ENCODE measurements at places on chromosomes 12 and 14. TPM values are rescaled to one million over a fixed set of nuclear protein-coding genes. Genes with fewer than 3 reads are reported as not detected.

The BICDL1 gene
- 52.0 TPM for total RNA-seq

The GLIPR1L1 gene
- total RNA-seq = not detected

The PABPN1 gene
- 37.9 TPM for total RNA-seq

The PZP gene
- total RNA-seq = not detected

The SPTLC2 gene
- total RNA-seq = 29.2 TPM

The INHBC gene
- total RNA-seq = 0.54 TPM

The NANOG gene
- total RNA-seq = 1.6 TPM

GRCh38 chr12:27907766-27908165 lies 64.8 kb downstream of the PTHLH start:
- no peak for DNase-seq

DNA sequence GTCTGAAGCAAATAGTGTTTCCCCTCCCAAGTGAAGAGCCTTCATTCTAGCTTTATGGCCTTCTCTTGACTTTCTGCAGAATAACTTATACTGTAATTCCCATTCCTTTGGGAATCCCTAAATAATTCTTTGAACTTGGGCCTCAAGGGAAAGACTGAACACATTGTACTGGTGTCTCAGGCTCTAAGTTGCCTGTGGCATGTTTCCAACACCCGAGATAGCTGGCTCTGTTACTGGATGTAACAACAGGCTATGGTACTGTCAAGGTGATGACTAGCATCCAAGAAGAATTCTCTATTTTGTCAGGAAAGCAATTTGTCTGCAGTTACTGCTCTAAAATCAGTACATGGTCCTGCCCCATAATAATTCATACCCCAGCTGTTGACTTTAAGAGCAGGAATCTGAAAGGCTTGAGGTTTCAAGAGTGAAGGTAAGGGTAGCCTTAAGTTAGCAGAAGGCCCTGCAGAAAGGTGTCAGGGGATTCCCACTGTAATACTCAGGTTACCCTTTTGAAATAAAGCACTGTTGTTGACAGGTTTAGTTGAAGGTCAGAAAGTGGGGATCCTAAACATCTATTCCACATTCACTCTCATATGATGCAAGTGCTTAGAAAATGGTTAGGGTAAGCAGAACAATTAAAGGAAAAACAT lies 5.2 kb downstream of the GPX2 start:
- DNase-seq = peak; percentile 21

- no peak for DNase-seq
Measured at GRCh38 chr12:2451025-2451424, 343.7 kb upstream of the FKBP4 start.

- no peak for DNase-seq
Measured at GRCh38 chr12:65756956-65757511, 67.2 kb upstream of the HMGA2 start.

DNA sequence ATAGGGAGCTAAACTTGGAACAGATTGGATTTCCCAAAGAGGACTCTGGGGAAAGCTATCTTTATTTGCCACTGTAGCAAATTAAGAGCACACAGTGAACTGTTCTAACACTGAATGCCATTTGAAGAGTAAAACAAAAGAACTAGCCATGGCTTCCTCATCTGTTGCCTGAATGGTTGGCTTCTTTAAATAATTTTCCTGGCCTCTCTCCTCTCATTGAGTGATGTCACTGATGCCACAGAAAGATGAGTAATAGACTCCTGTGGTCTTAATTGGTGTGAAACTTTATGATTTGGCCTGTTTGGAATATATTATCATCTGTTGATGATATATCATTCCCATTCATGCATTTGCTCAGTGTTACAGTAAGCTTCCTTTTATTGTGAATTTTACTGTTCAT lies 42.5 kb downstream of the WDR20 start:
- DNase-seq = no peak

DNA sequence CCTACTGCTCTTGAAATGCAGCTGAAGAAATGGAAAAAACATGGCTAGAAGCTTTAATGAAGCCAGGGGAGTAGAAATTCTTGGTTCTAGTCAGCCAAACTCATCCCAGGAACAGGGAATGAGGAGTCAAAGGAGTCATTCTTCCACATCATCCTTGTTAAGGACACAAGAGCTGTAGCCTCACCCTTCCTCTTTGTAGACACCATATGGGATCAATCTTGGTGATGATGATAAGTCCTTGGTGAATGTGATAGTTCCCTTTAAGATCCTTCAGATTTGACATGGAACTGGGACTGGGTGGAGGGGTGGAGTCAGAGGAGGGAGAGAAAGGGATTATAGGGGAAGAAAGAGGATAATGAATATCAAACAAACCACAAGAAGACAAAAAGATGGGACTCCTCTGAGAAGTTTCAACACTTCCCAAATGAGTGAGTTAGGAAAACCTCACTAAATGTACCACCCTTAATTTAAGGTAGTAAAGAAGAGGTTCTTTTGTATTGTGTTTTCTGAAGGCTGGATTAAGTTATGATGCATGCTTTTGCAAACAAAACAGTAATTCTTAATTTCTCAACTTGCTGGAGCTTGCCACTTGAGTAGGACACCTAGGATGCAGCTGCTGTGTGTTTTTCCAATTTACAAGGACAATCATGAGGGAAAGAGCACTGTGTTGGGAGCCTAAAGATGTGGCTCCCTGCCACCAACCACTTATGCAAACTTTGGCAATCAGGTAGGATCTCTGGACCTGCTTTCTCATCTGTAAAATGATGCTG lies 104.0 kb downstream of the WIF1 start:
- DNase-seq = no peak

- DNase-seq = no peak
Measured at GRCh38 chr14:72611506-72611905, 282.4 kb downstream of the DPF3 start.

DNA sequence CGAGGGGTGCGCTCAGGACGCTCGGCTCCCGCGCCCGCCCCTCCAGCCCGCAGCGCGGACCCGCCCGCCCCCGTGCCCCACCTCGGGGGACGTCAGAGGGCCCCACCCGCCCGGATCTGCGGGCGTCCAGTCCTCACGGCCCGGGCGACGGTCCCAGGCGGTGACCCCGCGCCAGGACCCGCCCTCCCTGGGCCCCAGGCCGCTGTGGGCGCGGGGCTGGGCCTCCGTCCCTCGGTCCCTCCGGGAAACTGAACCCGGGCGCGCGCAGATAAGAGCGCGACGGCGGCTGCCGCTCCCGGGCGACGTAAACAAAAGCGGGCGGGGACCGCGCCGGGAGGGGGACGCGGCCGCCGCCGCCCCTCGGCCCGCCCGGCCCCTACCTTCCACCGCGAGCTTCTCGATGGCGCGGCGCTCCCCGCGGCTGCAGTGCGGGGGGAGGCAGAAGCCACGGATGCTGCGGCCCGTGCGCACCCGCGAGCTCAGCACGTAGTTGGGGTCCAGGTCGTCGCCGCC lies 1.1 kb downstream of the CKB start:
- DNase-seq = no peak

DNA sequence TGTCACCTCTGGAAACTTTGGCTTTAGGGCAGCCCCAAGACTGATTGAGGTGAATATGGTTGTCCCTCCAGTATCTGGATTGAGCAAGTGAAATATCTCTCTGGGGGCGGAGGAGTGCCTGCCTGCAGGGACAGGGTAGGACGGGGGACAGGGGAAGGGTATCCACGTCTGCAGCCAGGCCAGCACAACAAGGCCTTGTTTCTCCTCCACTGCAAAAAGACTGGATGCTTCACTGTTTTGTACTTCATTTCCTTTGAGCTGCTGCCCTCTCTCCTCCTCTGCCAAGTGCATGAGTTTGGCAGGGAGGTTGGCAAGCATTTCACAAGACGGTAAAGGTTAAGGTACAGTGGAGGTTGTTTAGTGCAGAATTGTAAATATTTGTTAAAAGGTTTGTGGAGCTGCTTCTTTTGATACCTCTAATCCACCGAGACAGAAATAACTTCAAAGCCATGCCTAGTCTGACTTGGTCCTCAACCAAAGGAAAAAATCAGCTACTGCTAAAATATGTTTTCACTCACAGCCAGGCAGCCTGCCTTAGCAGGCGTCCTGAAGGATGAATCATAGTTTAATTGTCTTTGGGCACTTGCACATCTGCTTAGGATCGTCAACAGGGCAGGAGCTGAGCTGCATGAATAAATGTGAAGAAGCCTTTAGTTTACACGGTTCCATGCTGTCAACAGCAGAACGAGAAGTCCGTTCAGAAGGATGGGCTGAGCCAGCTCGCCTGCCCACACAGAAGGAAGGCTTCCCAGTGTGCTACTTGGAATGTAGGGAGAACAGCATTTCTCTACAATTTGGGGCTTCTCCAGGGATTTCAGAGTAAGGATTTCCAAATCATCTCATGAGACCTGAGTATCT lies 269.7 kb downstream of the TTC6 start:
- DNase-seq = no peak

DNA sequence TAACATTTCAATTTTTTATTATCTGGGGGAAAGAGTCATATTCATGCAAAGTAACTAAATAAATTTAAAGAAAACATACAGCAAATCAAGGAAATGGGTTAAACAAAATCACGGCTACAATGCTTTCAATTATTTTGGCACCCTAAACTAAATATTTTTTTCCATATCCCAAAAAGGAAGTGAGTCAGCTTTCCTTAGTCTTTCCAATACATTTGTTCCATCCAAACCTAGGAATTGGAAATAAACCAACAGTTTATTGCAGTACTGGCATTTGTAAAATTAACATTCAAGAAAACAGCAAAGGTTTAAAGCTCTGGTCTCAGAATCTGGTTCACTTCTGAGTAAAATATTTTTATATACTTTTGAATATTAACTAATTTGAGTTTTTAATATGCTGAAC lies 89.2 kb downstream of the BCL2L14 start:
- DNase-seq = no peak

DNA sequence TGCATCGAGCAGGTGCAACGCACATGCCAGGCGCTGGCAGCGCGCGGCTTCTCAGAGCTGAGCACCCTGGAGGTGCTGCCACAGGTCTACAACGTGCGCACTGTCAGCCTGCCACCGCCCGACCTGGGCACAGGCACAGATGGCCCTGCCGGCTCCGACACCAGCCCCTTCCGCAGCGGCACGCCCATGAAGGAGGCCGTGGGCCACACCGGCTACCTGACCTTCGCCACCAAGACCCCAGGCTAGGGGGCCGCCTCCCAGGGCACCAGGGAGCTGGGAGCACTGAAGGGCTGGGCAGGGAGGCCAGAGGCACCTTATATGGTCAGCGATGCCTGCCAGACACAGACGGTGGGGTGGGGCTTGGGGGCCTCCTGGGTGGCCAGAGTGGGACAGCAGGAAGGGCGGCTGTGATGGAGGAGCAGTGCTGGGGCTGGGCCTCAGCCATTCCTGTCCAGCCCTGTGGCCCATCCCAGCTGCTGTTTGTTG lies 5.6 kb downstream of the TRMT61A start:
- no peak for DNase-seq

DNA sequence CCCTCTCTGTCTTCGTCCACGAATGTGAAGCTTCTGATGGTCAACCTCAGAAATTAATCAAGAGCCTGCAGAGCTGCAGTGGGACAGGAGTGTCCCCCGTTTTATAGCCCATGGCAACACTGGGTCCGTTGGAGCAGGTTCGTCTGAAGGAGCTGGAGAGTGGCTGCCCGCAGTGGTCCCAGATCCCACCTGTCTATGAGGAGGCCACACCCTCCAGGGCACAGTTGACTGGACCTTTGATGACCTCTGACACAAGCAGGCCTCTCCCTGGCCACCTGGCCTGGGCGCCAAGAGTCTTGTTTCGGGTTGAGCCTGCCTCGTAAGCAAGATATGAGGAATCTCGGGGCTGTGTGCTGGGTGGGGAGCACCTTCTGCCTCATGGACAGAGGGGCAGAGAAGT lies 100.7 kb upstream of the SFSWAP start:
- no peak for DNase-seq

- DNase-seq = no peak
Measured at GRCh38 chr12:92628476-92628875, 74.3 kb upstream of the PLEKHG7 start.

DNA sequence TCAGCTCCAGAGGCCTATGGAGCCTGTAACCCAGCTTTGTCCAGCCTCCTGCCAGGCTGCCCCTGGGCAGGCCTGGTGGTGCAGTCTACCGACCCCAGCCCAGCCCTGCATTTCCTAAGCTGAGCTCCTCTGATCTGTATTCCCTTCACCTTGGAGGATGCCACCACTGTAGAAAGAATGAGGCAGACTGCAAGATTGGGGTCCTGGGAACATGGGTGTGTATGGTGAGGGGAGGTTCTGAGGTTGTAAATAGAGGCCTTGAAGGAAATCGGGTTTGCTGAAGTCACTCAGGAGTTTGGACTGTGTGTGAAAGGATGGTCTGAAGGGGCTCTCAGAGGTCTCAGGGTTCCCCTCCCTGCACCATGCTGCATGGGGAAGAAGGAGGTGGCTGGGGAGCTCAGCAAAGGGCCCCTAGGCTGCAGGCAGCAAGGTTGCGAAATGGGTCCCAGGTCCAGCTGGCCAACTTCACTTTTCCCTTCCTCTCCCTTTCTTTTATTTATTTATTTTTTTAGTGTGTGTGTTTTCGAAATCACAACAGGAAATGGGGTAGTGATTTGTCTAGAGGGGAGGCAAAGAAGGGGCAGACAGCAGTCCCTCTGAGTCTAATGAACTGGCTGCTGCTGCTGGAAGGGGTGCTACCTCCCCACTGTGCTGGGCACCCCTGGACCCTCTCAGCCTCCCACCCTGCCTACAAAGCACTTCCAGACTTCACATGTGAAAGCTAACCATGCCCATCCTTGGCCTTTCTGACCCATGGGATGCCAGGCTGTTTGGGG lies 1.2 kb upstream of the LRP1-AS start:
- DNase-seq = no peak

- no peak for DNase-seq
Measured at GRCh38 chr12:99005601-99006000, 360.5 kb downstream of the APAF1 start.

DNA sequence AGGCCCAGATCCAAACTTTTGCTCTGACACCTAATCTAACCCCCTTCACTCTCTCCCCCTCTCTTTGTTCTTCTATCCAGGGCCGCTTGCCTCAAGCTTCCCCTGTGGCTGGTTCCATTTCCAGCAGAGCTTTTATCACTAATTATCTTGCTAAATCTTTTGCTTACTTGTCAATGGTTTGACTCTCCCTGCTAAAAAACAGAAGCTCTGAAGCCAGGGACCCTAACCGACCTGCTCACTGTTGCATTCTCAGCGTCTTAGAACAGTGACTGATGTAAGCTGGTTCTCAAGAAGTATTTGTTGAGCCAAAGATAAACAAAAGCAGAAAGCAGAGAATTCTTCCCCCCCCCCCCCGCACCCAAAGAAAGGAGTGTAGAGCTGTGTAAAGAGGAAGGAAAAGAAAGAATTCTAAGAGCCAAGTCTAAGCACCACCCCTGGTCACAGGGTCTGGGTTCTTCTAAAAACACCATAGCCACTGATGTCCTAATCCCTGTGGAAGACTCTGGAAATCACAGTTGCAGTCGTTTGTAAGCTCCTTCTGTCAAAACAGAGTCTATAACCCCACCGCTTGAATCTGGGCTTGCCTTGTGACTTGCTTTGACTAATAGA lies 385.8 kb downstream of the MED13L start:
- DNase-seq = no peak

DNA sequence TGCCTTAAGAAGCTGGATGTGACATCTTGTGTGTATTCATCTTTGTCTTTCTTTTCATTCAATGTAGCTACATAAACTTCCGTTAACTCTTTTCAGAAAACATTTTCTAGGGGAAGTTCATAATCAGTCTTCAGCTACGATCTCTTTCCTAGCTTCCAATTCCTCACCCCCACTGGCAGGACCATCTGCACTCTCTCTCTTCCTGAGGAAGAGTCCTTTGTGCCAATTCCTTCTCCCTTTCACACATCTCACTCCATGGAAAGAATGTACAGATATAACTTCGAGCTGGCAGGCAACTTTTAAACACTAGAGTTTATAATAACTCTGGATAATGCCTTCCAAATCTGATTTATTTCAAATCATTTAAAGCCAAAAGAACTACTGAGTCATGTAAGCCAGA lies 495.7 kb downstream of the GALC start:
- DNase-seq = no peak
